D341Med (cell line): ENCODE measurements at places on chromosomes 7 and 10.

DNA sequence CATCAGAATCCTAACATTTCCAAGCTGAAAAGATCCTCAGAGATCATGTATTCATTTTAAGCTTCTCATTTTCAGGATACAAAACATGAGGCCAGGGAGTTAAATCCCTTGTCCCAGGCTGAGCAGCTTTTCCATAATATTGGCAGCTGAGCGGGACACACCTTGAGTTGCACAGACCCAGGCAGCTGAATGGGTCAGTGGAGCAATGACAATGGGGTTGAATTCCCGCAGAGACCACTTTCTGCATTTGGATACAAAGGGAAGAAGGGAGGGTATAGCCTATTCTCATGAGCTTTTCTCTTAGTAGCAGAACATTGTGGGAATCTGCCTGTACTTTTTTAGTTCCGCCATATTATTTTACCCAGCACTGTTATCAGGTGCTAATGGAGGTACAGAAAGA, 49.5 kb downstream of the PRR15 start:
- no peak for DNase-seq

- DNase-seq: no peak
Observed at GRCh38 chr10:119633538-119634218, 17.5 kb upstream of the BAG3 start.

- DNase-seq: no peak
Observed at GRCh38 chr7:131845573-131846314, 289.3 kb upstream of the PODXL start.

DNA sequence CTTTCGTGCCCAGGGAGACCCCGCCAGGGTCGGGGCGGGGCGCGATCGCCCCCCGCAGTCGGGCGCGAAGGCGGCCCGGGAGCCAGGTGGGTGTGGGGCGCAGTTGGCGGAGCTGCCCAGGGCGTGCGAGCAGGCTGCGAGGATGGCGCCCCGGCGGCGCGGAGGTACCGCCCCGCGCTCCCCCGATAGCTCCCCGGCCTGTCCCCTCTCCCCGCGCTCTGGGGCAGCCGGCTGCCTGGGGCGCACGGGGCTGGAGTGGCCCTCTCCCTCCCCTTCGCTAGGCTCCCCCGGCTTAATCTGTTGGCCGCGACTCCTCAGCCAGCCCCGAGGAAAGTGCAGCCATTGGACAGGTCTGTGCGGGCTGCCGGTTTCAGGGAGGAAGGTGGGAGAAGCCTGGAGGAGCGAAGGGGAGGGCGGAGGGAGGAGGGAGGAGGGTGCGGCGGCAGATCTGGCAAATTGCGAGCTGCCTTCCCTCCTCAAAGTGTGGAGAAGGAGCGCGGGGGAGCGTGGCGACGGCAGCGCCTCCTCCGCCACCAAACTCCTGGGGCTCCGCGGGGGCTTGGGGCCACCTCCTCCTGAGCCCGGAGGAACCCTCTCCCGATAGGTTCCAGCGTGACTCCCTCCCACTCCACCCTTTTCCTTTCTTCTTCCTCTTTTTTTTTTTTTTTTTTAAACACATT, 361 bp upstream of the PLXDC2 start:
- peak; percentile 84 for DNase-seq

GRCh38 chr7:87512906-87513305, 37.4 kb upstream of the ABCB4 start:
- DNase-seq: no peak

- no peak for DNase-seq
Observed at GRCh38 chr7:155762036-155762435, 50.2 kb downstream of the SHH start.

DNA sequence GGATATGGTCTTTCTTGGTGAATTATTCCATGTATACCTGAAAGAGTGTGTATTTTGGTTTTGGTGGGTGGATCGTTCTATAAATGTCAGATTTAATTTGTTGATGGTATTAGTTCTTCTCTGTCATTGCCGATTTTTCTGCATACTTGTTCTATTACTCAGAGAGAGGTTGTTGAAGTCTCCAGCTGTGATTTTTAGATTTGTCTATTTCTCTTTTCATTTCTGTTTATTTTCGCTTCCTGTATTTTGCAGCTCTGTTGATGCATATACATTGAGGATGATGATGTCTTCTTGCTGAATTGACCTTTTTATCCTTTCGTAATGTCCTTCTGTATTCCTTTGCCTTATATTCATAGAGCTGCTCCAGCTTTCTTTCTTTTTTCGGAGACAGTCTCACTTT, 12.1 kb upstream of the BHLHA15 start:
- no peak for DNase-seq

- DNase-seq: no peak
Observed at GRCh38 chr7:128809363-128809762, 17.6 kb downstream of the CCDC136 start.

DNA sequence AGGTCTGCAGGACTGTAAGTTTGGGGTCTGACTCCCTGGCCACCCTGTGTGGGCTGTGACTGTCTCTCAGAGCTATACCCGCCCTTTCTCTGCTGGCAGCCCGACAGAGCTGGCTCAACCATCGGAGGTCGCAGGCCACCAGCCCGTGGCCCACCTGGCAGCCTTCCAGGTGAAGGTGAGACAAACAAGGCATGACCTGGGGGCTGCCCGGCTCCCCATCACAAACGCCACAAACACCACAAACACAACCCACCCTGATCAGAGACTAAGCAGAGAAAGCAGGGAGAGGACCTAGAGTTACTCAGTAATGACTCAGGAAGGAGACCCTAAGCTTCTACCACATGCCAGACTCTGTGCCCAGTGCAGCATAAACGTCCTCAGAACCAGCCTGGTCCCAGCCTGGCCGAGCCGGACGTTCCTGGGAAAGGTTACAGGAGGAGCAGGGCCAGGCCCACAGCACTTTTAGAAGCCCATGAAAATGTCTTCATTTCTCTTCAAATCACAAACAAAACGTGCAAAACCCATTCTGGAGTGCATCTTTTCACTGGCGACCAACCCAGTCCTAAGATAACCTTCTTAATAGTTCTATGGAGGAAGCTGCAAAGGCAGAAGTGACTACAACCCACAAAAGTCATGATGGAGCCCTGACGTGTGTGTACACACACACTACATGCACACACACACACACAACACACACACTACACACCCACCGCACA, 66.8 kb downstream of the MKI67 start:
- DNase-seq: no peak

- DNase-seq: peak; percentile 21
Observed at GRCh38 chr10:91798649-91799611, 704 bp downstream of the TNKS2 start.

DNA sequence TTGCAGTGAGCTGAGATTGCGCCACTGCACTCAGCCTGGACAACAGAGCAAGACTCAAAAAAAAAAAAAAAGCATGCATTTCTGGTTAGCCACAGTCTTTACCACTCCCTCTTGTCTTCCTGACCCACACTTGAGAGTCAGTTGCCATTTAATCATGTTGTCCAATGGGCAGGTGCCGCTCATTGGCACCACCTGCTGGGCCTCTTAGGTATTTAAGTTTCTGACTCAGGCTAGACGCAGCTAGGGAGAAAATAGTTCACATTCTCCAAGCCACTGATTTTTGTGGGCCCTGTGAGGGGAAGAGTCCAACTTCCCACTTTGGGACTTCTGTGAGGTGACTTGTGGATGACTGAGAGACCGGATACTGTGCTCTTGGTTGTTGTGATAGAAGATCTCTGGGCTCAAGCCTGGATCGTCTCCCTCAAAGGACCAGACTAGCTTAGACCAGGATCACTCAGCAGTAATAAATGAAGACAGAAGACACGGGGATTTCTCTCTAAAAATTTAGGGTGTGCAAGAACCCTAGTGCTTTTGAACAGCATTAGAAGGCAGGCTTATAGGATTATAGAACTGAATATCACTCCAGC, 26.8 kb upstream of the SORCS3 start:
- DNase-seq: peak; percentile 53

- no peak for DNase-seq
Observed at GRCh38 chr10:10010397-10010796, 1007.3 kb upstream of the CELF2 start.

- DNase-seq: no peak
Observed at GRCh38 chr7:142753366-142753765, 4.1 kb downstream of the PRSS1 start.

GRCh38 chr7:832167-832967, at the start of gene SUN1:
SUN1 (plus strand) TSS chr7:832476; CDS start chr7:832525, 49 bp downstream.
- no peak for DNase-seq

DNA sequence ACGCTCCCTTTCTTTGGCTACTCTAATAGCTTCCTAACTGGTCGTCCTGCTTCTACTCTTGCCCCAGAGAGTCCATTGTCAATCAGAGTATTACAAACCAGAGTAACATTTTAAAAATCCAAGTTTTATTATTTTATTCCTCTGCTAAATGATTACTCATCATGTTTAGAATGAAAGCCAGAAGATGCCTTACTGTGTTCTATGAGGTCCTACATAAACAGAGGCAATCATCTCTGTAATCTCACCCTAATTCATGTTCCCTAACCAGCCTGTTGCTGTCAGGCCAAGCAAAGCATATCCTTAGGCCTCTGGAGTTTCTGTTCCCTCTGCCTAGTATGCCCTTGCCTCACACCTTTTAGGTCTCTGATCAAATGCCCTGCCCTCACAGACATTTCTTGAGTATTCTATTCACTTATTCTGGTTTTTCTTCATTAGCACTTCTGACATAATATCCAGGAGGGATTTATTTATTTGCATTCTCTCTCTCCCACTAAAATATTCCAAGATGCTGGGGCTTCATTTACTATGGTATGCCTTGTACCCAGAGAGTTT, 497.5 kb downstream of the PHTF2 start:
- no peak for DNase-seq

DNA sequence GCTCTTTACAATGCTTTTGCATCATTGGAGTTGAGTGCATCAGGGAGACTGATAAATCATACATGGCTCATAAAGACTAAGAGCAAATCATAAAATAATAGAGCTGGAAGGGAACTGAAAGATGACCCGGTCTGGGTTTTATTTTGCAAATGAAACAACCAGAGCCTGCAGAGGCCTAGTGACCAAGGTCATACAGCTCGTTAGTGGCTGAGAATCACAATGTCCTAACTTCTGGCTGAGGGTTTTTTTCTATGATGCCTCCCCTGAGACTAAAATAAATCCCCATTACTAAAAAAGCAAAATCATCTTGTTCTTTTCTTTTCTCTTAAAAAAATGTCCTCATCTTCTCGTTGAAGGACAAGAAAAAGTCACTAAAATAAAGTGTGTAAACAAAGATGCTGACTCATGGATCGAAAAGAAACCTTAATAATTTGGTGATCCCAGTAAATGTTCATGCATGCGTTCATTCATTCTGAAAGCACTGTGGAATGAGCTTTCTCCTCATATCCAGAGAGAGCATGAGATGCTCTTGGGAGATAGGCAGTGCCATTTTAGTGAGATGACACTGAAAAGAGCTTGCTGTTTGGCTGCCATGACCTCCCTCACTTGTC, 107.8 kb upstream of the PHYHIPL start:
- no peak for DNase-seq

GRCh38 chr7:40200791-40201190, 66.0 kb downstream of the SUGCT start:
- no peak for DNase-seq

GRCh38 chr7:92691578-92691977, 101.4 kb upstream of the FAM133B start:
- no peak for DNase-seq

DNA sequence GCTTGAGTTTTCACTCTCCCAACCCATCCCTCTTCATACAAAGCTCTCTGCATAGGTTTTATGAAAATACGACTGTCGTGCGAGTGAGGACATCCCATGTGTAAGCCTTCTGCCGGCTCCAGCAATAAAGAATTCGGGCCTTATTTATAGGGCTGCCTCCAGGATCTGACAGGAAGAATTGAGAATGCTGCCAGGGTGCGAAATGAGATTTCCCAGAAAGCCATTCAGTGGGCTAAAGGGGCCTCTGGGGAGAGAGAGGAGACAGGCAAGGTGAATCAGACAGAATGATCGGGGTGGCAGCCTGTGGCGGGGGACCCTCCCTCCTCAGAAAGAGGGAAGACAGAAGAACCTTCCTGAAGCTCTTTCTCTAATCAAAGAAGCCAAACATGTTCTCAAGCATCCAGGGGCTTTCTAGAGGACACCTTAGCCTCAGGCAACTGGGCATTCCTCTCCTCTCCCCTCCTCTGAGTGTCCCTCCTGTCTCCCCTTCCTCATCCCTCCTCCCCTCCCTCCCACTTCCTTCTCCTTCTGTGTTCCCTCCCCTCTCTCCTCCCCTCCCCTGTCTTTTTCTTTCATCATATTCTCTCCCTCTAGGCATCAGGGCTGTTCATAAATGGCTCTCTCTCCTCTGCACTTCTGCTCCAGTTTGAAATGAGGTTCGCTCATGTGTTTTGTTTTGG, 410.9 kb downstream of the TYW1 start:
- DNase-seq: no peak

- no peak for DNase-seq
Observed at GRCh38 chr7:19121977-19122588, 4.6 kb upstream of the TWIST1 start.

DNA sequence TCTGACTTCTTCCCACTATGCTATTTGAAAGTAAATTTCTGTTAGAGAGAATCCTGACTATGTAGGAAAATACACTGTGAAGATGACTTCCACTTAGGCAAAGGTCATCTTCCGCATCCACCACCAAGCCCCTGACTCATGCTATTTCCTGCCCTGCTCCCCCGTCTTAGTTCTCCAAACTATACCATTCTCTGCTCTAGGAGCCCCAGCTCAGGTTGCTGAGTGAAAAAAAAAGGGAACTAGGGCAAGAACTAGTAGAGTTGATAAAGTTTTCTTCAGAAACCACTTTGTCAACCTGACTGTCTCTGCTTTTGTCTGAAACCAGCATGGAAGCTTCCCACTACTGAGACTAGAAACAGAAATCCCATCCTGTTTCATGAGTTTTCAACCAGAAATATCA, 96.9 kb downstream of the EVX1 start:
- DNase-seq: no peak

GRCh38 chr10:62380016-62380415, 5.8 kb downstream of the ZNF365 start:
- DNase-seq: no peak
